CD14-positive monocyte (primary cell): ENCODE measurements at places on chromosomes 2 and 18.

DNA sequence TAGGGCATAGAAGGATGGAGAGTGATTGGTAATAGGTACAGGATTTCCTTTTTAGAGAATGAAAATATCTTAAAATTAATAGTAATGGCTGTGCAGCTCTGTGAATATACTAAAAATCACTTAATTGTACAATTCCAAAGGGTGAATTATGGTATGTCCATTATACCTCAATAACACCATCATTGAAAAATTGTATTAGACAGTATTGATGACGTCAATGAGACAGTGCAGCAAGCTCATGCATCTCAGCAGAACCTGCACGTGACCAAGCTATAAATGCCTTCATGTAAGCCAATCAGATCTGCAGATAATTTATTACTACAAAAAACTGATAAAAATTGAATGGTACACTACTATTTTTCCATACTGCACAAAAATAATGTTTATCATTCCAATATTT, 354.4 kb upstream of the CDH19 start:
- no peak for DNase-seq

- no peak for DNase-seq
These were observed 327.6 kb downstream of the DPP10 start for GRCh38 chr2:114769991-114770390.

GRCh38 chr2:11398750-11399437, 54.5 kb upstream of the ROCK2 start:
- no peak for DNase-seq

DNA sequence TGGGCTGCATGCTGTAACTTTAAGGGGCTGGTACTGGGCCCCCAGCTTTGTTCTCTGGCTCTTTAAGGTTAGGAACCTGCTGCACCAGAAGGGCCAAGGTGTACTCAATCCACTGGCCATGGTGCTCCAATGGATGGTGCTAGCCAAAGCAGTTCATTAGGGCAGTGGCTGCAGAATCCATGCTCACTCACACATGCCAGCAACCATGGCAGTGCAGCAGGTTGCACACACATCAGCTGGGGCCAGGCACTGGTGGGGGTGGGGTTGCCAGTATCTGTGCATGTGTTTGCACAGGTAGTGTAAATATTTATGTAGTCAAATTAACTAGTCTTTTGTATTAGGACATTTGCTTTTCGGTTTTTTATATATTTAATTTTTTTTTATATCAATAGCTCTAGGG, 228.3 kb upstream of the EPC2 start:
- no peak for DNase-seq

DNA sequence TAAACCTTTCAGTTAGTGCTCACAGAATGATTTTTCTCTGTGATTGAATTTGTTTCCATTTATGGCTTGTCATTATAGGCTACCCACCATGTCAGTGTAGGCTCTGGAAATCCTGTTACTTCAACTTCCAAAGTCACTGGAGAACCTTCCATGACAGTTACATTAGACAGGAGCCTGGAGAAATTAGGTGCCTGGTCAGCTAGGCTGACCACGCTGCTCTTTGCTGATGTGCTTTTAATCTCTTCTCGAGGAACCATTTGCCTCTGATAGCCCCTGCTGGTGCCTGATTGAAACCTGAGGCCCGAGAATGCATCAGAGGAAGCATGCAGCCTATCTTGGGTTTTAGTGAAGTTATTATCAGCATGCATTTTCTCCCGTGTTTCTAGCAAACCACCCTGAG, 29.6 kb upstream of the TTN start:
- no peak for DNase-seq
